ENCODE measurements at places on chromosomes 6 and 20.

GRCh38 chr6:5984150-5985089 lies 22.3 kb downstream of the NRN1 start:
- H3K4me3 ChIP-seq, result no peak overlapping the region
- no peak for DNase-seq
- no peaks in the 10 kb centered on the region for H3K36me3 ChIP-seq
- peaks cover 22% of the 10 kb centered on the region for H3K27me3 ChIP-seq
- H3K4me1 ChIP-seq, result peaks cover 5% of the 10 kb centered on the region
- no peak overlapping the region for H3K27ac ChIP-seq

- no peaks in the 10 kb centered on the region for H3K36me3 ChIP-seq
- no peak for DNase-seq
- no peaks in the 10 kb centered on the region for H3K4me1 ChIP-seq
- H3K4me3 ChIP-seq, result no peak overlapping the region
- no peak overlapping the region for H3K27ac ChIP-seq
Observed at GRCh38 chr20:29301624-29302259, 1955.7 kb upstream of the DEFB115 start.

GRCh38 chr6:17628873-17629272 lies 28.8 kb downstream of the FAM8A1 start:
- H3K4me3 ChIP-seq, result no peak overlapping the region
- H3K36me3 ChIP-seq, result peaks cover 79% of the 10 kb centered on the region
- no peak overlapping the region for H3K27ac ChIP-seq
- H3K4me1 ChIP-seq, result no peaks in the 10 kb centered on the region
- DNase-seq, result no peak

DNA sequence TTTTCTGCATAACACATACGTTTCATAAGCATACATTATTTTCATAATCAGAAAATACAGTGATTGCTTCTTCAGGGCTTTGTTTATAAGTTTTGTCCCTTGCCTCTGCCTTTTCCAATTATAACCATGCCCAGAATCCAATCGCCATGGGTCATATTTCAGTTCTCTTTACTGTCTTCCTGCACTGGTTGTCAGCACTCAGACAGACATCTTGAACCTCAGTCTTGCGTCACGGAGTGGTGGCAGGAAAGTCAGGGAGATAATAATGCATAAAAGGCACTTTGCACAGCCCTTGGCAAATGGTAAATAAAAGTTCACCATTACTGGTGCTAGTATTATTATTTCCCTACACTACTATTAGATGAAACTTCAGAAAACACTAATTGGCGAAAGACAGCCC lies 7.2 kb downstream of the KIF16B start:
- H3K27ac ChIP-seq, result no peak overlapping the region
- no peak for DNase-seq
- H3K4me1 ChIP-seq, result no peaks in the 10 kb centered on the region
- H3K4me3 ChIP-seq, result no peak overlapping the region
- H3K27me3 ChIP-seq, result no peaks in the 10 kb centered on the region

GRCh38 chr6:136526196-136526930 lies 23.9 kb downstream of the MAP7 start:
- peaks cover 33% of the 10 kb centered on the region for H3K4me1 ChIP-seq
- no peaks in the 10 kb centered on the region for H3K36me3 ChIP-seq
- peak; percentile 76 for DNase-seq
- no peaks in the 10 kb centered on the region for H3K27me3 ChIP-seq

- H3K4me3 ChIP-seq, result no peak overlapping the region
- H3K27me3 ChIP-seq, result no peaks in the 10 kb centered on the region
- H3K27ac ChIP-seq, result no peak overlapping the region
- peaks cover 10% of the 10 kb centered on the region for H3K4me1 ChIP-seq
- no peaks in the 10 kb centered on the region for H3K36me3 ChIP-seq
Observed at GRCh38 chr6:2744209-2744771, 6.4 kb downstream of the MYLK4 start.

DNA sequence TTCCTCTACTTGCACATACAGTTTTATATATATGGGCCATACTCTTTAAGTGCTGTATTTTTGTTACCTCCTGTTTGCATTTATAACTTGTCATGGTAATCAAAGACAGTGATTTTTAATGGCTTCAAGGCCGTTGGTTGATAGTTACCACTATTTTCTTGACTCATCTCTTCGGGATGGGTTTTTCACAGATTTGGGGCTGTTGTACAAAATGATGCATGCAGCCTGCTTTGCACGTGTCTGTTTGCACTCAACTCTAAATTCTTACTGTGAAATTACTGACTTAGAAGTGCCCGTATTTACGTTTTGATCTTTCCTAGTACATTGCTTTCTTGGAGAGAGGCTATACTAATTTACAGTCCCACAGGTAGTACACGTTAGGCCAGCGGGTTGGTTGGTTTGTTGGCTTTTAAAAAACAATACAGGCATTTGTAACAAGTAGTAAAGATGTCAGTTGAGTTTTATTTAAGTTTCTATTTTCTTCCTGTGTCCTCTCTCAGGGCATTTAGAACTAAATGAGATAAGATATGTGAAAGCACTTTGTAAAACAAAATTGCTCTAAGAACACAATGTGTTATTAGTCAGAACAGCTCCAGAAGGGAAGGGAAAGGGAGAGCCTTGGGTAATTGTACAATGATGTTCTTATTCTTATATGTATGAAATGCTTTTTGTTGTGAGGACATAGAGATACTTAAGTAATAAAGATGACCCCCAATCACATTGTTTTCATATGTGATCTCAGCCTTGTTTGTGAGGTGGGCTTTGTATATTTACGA lies 11.7 kb downstream of the JARID2 start:
- H3K27ac ChIP-seq, result no peak overlapping the region
- H3K27me3 ChIP-seq, result no peaks in the 10 kb centered on the region
- DNase-seq, result no peak
- no peaks in the 10 kb centered on the region for H3K36me3 ChIP-seq
- peaks cover 4% of the 10 kb centered on the region for H3K4me1 ChIP-seq
- no peak overlapping the region for H3K4me3 ChIP-seq

GRCh38 chr6:161918109-161918531 lies 644.3 kb upstream of the AGPAT4 start:
- no peak for DNase-seq
- no peaks in the 10 kb centered on the region for H3K4me1 ChIP-seq
- no peaks in the 10 kb centered on the region for H3K36me3 ChIP-seq
- no peak overlapping the region for H3K4me3 ChIP-seq
- H3K27ac ChIP-seq, result no peak overlapping the region

All from SK-N-SH (cell line).